T-helper 2 cell treated with Interferon-gamma antibody and Interleukin-4, amounts not matched to agents 100 ng/mL and 5 ng/mL, for 36 hours (primary cell): ENCODE measurements at places on chromosomes 4 and X. TPM values are rescaled to one million over a fixed set of nuclear protein-coding genes. Genes with fewer than 3 reads are reported as not detected.

The FMR1 gene
- total RNA-seq, result 44.6 and 49.5 TPM in 2 replicates

The SERTM2 gene
- total RNA-seq, result not detected in 2 replicates

The GLRA3 gene
- total RNA-seq, result not detected in 2 replicates

The HTN1 gene
- total RNA-seq, result not detected in 2 replicates

The CTAG2 gene
- not detected in 2 replicates for total RNA-seq

The RAB40A gene
- total RNA-seq, result 0.07 and 0.20 TPM in 2 replicates

The WDR44 gene
- total RNA-seq, result 15.5 and 17.3 TPM in 2 replicates

The FSTL5 gene
- total RNA-seq, result not detected in 2 replicates

The LRAT gene
- not detected in 2 replicates for total RNA-seq

The TMPRSS11F gene
- total RNA-seq, result not detected in 2 replicates

The FAM47E gene
- not detected in 2 replicates for total RNA-seq

The ATP2B3 gene
- total RNA-seq, result not detected in 2 replicates

The LINC00632 gene
- total RNA-seq, result 2.8 and 3.1 TPM in 2 replicates

The TMEM184C gene
- 19.1 and 21.4 TPM in 2 replicates for total RNA-seq

The TMSB15B gene
- total RNA-seq, result 7.2 and 8.3 TPM in 2 replicates

The TMEM156 gene
- 20.5 and 22.3 TPM in 2 replicates for total RNA-seq

The ARHGAP6 gene
- total RNA-seq, result not detected in 2 replicates

The NSUN7 gene
- not detected in 2 replicates for total RNA-seq

The GBA3 gene
- total RNA-seq, result not detected in 2 replicates
